Amygdala (tissue), 56 donors: ENCODE measurements at places on chromosomes 11 and 22.
A peak's percentile ranks its signal among the peaks of the same experiment; 100 is the strongest.

- DNase-seq, result no peak
Observed at GRCh38 chr11:9143721-9144120, 52.3 kb upstream of the SCUBE2 start.

DNA sequence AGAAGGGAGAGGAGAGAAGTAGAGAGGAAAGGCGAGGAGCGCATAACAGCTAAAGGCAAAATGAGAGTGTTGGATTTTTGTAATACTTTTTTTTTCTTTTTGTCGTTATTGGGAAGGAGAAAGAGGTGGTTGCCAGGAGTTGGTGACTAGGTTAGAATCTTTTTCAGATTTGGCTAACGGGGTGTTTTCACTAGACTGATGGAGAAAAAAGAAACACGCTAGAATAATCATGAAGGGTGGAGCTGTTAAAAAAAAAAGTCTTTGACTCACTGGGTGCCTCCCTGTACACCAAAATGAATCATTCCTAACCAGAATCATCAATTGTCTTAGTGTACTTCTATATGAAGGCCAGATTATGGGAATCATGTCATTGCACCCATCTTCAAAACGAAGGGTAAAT, 12.7 kb downstream of the BLID start:
- no peak for DNase-seq

GRCh38 chr11:108541531-108541930, 43.3 kb upstream of the POGLUT3 start:
- no peak for DNase-seq

DNA sequence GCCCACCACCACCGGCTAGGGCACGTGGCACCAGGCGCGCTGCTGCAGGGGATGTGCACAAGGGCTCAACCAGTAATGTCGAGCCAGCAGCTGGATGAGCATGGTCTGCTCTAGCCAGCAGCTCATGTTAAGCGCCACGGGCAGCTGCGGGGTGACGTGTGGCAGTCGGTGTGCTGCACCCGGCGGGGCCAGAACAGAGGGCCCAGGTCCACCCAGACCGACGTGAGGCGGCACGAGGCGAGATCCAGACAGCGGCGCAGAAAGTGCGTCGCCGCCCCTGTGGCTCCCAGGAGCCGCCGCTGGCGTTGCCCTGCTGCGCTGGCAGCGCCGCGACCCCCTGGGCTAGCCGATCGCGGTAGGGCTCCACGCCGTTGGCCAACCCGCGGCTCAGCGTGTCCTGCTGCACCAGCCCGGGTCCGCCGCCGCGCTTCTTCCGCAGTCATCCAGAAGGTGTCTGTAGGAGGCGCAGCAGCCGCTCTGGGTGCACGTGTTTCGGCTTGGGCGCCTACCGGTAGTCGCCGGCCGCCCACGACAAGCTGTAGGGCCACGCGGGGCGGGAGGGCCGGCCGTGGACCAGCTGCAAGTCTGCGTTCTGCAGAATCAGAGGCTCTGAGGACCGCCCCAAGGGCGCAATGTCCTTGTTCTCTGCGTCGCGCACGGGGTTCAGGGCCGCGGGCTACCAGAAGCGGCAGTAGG, 4.6 kb upstream of the GALR3 start:
- DNase-seq, result peak; percentile 54

DNA sequence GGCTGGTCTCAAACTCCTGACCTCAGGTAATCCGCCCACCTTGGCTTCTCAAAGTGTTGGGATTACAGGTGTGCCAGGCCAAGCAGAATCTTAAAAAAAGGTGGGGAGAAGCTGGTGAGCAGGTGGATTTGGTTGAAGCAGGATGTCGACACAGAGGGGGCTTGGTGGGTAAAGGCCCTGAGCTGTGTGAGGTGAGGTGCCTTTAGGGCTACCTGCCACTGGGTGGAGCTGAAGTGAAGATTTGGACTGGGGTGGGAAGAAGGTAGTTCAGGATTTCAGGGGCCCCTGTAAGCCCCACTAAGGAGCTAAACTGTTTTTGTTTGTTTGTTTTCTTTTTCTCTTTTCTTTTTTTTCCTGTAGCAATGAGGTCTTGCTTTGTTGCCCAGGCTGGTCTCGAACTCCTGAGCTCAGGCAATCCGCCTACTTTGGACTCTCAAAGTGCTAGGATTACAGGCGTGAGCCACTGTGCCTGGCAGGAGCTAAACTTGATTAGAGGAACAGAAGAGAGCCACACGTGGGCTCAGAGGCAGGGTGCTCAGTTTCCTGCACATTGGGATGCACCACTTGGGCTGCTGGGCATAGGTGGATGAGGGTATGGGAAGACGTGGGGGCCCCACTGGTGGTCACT, 6.0 kb downstream of the P2RX6 start:
- no peak for DNase-seq

DNA sequence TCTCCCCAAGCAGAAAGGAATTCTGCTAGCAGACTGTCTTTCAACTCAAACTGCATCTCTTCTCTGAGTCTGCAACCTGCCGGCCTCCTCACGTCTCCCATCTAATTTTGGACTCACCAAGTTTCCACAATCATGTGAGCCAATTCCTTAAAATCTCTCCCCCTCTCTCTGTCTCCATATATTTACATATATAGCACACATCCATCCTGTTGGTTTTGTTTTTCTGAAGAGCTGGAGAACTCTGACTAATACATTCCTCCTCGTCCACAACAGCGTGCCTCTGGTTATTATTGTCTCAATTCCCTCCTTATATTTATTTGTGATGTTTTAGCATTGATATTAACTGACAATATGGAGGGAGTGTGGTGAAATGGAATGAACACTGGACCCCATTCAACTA, 29.6 kb upstream of the FJX1 start:
- DNase-seq, result no peak

DNA sequence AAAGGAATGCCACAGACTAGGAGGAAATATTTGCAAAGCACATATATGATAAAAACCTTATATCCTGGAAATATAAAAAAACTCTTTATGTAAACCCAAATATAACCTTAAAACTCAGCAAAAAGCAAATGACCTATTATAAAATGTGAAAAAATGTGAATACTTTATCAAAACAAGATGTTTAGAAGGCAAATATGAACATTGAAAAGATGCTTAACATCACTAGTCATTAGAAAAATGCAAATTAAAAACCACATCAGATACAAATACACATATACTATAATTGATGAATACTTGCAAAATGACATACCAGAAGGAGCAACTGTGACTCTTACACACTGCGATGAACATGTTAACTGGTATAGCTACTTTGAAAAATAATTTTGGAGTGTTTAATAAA, 511.2 kb upstream of the LRRC4C start:
- DNase-seq, result no peak

GRCh38 chr11:83409891-83410290, 123.7 kb upstream of the CCDC90B start:
- no peak for DNase-seq

DNA sequence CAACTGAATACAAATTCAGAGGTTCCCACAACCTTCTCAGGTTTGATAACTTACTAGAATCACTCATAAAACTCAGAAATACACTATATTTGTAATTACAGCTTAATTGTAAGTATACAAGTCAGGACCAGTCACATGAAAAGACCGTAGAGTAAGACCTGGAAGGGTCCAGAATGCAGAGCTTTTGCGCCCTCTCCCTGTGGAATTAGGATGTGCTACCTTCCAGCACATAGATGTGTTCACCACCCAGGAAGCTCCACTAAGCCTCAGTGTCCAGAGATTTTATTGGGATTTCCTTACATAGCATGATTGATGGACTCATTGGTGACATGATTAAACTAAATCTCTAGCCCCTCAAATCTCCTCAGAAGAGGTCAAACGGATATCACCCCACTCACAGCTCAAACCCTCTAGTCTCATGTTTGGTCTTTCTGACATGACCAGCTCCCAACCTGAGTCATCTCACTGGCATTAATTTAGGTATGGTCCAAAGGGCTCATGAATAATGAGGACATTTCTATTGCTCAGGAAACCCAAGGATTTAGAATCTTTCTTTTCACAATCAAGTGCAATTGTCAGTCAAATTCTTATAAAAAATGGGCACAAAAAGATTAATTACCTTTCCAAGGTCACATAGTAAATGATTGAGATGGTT, 77.2 kb upstream of the UBASH3B start:
- no peak for DNase-seq

DNA sequence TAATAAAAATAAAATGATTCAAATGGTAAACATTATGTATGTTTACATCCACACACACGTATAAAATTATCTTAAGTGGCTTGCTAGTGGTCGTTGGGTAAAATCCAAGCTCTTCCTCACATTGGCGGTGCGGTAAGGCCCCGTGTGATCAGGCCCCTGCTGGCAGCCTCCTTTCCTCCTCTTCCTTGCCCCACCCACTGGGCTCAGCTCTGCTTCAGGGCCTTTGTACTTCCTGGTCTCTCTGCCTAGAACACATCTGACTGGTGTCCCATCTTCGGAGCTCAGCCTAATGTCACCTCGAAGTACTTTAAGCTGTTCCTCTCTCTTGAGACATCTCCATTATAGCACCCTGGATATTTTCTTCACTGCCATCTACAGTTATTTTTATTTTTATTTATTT, 52.8 kb downstream of the OSBP2 start:
- DNase-seq, result no peak

GRCh38 chr11:102305352-102306047, 11.8 kb upstream of the BIRC3 start:
- no peak for DNase-seq

GRCh38 chr11:79412761-79413160, 28.1 kb downstream of the TENM4 start:
- no peak for DNase-seq

DNA sequence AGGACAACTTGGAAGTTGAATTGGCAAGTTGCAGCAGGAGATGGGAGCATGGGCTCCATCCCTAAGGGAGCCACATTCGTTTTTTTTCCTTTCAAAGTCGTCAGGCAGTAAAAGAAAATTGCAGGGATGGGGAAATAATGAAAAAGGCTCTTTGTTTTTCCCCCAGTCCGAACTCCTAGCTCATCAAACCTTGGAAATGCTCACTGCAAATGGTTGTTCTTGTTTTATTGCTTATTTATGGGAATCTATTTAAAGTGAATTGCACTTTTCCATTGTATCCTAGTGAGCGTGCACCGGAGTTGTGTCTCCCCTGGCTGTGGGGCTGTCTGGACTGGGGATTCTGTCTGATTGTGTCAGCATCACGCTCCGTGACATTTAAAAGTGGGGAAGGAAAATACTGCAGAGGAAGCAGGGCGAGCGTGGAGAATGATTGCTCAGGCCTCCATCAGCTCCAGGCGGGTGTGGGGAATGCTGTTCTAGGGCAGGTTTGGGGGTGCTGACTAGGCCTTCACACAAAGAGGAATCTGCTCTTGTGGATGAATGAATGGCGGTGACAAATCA, 306.4 kb downstream of the KIRREL3 start:
- DNase-seq, result no peak

GRCh38 chr11:130763087-130763980, 152.9 kb downstream of the SNX19 start:
- no peak for DNase-seq

GRCh38 chr11:122355968-122356367, 240.0 kb upstream of the BLID start:
- DNase-seq, result no peak

- no peak for DNase-seq
Observed at GRCh38 chr11:95750101-95750500, 39.5 kb downstream of the FAM76B start.

- DNase-seq, result no peak
Observed at GRCh38 chr22:38830026-38830844, 13.6 kb downstream of the NPTXR start.

- DNase-seq, result no peak
Observed at GRCh38 chr22:25824828-25825423, 82.9 kb downstream of the MYO18B start.

DNA sequence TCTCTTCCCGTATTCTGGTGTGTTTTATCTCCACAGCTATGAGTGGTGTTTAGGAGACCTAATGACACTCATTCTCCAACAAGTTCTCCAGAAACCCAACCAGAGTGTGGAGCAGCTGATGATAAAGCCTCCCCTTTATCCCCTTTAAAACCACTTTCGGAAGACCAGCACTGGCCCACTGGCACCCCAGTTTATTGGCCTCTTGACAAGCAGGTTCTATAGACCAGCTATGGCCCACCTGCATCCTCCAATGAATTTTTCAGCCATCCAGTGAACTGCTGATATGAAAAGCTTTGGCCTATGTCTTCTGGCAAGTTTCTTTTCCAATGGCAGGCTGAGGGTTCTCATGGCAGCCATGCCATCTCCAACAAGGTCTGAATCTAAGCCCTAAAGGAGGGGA, 27.4 kb downstream of the CHST1 start:
- no peak for DNase-seq

DNA sequence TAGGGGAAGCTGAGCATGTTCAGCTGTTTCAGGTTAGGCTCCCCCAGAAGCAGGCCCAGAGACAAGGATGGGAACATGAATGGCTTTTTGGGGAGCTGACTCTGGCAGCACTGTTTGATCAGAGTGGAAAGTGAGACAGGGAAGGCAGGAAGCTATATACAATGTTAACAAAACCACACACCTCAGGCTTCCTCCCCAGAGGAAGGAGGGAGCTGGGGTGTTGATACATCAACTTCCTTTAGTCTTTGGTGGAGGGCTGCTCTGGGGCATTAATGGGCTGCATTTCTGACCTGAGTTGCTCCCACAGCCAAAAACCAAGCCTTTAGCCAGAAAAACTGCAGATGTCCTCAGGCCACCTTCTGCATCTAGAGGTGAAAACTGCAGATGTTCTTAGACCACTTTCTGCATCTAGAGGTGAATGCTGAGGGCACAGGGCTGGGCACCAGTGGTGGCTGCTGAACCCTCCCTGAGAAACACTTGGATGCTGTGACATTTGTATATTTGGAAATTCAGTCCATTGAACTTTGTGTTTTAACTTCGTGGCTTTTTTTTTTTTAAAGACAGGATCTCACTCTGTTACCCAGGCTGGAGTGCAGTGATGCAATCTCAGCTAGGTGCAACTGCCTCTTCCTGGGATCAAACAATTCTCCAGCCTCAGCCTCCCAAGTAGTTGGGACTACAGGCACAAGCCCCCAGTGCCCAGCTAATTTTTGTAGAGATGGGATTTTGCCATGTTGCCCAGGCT, 49.9 kb downstream of the KIAA1671 start:
- no peak for DNase-seq

GRCh38 chr11:61119055-61119454, 16.8 kb downstream of the CD5 start:
- no peak for DNase-seq

DNA sequence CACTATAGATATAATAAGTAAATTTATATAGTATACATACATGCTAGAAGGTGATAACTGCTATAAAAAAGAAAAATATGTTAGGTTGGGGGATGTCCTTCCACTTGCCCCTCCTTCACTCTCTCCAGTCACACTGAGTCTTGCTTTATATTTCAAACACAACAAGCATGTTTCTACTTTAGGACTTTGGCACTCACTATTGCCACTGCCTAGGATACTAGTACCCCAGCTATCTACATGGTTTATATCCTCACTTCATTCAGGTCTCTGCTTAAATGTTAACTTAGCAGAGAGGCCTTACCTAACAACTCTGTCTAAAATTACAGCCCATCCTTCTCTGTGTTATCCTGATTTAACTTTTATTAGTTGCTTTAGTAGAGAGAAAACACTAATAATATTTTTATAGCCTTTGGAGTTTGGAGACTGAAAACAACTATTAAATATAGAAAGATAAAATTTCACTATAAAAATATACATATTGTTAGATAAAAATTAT, 39.1 kb upstream of the B3GNT6 start:
- no peak for DNase-seq

- DNase-seq, result no peak
Observed at GRCh38 chr11:112248201-112248600, 12.5 kb downstream of the PLET1 start.

- DNase-seq, result no peak
Observed at GRCh38 chr22:21100149-21101032, 54.6 kb downstream of the LRRC74B start.
